ENCODE measurements at places on chromosomes 13 and 19.

DNA sequence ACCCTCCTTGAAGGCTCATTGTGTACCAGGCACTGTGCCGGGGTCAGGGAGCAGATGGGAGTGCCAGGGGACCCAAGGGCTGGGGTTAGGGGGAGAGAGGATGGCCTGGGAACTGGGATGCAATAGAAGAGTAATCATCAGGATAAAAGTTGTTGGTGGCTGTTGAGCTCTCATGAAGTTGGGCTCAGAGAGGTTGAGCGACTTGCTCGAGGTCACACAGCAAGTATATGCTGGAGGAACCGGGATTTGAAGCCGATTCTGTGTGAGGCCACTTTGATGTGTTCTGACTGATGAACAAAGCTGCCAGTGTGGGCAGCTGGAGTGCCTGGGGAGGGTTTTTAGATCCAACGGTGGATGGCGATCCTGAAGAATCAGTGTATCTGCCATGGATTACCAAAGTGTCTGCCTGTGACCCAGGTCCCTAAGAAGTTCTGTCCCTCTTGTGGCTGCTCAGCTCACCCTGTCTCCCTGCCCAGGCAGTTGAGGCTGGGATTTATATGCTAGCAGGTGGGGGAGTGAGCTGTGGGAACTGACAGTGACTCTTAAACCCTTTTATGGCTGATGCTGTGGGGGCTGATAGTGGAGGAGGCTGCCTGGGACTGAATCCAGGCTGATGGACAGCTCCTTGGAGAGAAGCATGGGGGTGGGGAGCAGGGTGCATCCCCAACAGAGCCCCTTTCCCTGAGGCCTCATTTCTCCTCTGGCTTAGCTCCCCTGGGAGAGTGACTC, 8.3 kb downstream of the ARHGEF18 start:
- DNase-seq, result no peak

DNA sequence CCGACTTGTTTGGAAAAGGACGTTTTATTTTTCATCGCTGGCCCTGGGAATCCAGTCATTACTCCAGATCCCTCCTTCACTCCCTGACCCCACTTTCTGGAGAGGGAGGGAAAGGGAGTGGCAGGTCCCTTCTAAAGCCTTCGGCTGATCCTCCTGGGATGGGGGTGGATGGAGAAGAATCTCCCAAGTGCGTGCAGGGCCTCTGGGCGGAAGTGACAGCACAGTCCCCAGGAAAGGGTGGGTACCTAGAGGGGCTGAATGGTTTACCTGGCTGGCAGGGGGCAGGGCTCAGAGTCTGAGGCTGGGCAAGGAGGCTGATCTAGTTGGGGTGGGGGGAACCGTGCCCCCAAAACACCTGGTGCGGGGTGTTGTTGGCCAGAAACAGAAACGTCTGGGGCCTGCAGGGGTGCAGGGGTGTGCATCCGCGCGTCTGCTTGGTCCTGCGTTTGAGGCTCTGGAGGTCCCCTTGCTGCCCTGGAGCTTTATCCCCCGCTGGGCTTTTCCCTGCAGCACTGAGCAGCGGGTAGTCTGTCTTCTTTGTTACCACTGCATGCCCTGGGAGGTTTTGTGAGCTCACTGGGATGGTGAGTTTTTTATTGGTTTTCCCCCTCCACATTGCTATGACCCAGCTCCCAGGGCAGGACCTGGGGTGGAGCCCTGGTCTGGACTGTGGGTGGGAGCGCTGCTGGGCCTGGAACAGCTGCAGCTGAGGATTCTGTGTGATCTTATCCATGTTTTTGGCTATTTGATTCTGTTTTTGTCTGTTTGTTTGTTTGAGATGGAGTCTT, 3.0 kb upstream of the ZNF628 start:
- DNase-seq, result peak; percentile 60

GRCh38 chr13:52994865-52995264, 33.7 kb upstream of the OLFM4 start:
- no peak for DNase-seq

- DNase-seq, result peak; percentile 71
Measured at GRCh38 chr13:24742294-24742693, 21.7 kb upstream of the RNF17 start.

DNA sequence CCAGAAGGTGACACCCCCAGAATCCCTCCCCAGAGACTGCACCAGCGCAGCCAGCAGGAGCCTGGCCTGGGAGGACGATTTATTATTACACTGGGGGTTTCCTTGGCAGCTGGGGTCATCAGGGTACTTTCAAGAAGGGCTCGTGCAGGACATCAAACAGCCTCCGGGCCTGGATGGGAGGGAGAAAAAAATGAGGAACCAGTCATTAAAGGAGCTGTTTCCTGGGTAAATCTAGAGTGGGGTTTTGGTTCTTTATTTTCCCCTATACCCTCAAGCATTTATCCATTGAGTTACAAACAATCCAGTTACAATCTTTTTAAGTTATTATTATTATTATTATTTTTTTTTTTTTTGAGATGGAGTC, 3.1 kb downstream of the POLR1G start:
- DNase-seq, result no peak

DNA sequence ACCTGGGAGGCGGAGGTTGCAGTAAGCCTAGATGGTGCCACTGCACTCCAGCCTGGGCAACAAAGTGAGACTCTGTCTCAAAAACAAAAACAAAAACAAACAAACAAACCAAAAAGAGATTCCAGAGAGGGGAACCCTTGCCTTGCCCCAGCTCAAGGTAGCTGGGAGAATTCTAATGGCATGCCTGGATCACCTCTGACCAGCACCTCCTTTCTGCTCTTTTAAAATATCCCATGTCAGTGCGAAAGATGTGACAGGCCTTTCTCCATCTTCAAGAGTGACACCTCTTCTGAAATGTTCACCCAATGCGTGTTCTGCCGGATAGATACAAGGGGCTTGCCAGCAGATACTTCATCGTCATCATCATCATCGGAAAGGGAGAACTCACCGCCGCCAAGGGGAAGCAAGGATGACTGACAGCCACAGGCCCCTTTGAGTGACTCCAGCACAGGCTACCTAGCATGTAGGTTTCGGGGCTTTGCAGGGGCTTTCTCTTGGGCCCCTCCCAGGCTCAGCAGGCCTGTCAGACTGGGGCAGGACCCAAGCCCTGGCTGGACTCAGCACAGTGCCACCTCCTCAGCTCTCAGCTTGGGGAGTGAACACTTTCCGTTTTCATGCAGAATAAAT, 18.9 kb upstream of the LRP3 start:
- DNase-seq, result no peak

DNA sequence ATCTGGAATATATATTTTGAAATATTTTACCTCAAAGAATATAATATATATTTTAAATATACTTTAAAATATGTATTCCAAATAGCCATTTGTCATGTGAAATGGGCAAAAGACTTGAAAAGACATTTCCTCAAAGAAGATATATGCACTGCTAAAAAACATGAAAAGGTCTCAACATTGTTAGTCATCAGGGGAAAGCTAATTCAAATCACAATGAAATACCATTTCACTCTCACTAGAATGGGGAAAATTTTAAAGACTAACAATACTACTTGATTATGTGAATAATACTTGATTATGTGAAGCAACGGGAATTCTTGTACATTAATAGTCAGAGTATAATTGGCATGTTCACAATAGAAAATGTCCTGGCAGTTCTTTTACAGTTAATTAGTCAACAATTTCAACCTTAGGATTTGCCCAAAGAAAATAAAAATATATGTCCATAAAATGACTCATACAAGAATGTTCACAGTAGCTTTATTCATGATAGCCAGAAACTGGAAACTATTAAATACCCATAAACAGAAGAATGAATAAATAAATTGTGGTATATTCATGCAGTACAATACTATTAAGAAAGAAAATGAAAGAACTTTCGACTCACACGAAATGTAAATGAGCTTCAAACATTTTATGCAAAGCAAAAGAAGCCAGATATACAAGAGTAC, 6.8 kb upstream of the KBTBD6 start:
- no peak for DNase-seq

- DNase-seq, result no peak
Measured at GRCh38 chr13:109642358-109642757, 144.0 kb downstream of the IRS2 start.

DNA sequence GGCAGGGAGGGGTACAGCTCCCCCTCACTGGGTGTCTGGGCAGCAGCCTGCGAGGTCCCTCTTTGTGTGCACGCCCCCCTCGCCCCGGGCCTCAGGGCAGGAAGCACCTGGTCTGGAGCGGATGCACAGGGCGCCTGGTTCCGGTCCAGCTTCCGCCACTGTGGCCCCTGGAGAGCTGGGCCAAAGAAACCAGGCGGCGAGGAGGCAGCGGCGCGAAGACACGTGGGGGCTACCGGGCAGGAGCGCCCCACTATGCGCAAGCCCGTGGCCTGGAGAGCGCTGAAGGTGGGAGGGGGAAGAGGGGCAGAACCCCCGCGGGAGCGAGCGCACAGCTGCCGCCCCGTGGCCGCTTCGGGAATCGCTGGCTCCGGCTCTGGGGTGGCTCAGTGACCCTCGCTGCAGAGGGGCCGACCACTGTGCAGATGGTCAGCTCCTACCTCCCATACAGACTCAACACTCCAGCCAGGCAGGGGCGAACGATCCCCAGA, 1.7 kb upstream of the LYL1 start:
- DNase-seq, result no peak

GRCh38 chr19:38880076-38880881, 2.2 kb upstream of the RINL start:
- DNase-seq, result no peak

DNA sequence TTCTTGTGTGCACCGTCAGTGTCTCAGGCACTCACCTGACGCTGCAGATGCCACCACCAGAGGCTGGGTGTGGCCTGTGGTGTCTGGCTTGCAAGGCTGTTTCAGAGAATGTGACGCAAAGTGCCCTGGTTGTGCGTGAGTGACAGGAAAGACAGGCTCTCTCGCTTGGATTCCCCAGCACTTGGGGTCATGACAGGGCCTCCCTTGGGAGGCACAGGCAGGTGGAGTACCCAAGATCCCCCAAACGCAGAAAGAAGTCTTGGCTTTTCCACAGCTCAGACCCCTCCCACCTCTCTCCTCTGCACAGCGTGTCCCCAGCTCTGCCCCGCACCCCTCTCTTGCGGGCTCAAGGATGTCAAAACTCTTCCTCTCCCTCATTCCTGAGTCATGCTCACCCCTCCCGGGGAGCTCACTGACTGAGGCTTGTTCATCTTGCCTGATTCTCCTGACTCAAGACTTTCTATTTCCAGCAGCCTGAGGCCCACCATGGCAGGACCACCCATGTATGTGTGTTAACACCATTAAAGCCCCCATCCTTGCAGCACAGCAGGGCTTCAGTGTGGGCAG, 21.0 kb downstream of the DHX34 start:
- peak; percentile 90 for DNase-seq

- DNase-seq, result no peak
Measured at GRCh38 chr19:16520986-16521624, 21.1 kb downstream of the CHERP start.

DNA sequence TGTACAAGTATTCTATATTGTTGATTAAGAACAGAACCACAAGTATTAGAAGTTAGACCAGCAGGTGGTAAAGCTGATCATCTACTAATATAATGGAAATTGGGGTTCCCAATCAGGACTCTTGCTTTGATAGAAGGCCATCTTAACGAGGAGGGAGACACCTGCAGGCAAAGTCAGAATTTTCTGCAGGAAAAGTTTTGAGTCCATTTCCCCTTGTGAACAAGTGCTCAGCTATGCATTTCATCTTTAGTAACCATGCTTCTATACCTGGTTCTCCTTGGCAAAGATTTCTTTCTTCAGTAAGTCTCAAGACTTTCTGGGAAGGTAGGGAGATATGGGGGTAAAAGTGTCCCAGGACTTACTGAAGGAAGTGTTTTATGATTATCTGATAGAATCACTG, 36.1 kb upstream of the USPL1 start:
- peak; percentile 65 for DNase-seq

GRCh38 chr19:15623711-15624318, 8.8 kb downstream of the CYP4F8 start:
- no peak for DNase-seq

GRCh38 chr13:60990032-60990733, 425.5 kb downstream of the PCDH20 start:
- no peak for DNase-seq

DNA sequence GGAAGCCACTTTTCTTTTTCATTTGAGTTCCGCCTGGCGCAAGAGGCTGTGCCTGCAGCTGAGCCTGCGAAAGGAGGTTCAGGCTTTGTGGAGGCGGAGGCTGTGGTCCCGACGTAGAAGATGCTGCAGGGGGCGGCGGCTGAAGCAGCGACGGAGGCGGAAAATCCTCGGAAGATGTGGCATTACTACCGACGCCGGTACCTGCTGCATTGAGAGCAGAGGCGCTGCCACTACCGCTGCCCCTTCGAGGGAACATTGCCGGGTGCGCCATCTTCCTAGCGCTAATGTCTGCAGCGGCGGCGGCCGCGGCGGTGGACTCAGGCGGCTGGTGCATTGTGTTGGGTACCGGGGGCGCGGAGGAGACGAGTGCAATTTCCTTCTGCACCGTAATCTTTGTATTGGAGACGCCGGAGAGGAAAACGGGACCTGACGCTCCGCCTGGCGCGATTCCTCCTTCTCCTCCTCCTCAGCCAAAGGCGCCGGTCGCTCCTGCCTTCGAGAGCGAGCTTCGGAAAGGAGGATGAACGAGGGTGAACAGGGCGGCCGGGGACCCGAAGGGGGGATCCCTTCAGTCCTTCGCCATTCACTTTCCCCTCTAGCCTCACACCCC, at the start of gene TSC22D1:
Gene TSC22D1, minus strand, starts transcription at position 590 of the 610 bp plus-strand sequence. Its CDS starts 256 bp downstream, at position 334.
- DNase-seq, result peak; percentile 71

GRCh38 chr13:38763446-38764381, 76.8 kb downstream of the FREM2 start:
- DNase-seq, result peak; percentile 66

DNA sequence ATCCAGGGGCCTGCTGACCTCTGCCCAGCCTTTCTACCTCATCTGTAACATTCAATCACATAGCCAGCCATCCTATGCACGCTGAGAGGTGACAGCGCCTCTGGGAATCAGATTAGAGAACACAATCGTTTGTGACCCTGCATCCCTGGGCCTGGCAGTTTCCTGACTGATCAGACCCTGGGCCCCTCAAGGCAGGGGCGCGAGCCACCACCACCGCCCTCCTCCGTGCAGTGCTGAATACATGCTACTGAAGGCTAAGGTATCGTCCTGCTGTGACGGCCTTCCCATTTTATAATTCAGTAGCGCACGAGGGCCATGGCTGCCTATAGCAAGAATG, 1.3 kb downstream of the TMTC4 start:
- no peak for DNase-seq

DNA sequence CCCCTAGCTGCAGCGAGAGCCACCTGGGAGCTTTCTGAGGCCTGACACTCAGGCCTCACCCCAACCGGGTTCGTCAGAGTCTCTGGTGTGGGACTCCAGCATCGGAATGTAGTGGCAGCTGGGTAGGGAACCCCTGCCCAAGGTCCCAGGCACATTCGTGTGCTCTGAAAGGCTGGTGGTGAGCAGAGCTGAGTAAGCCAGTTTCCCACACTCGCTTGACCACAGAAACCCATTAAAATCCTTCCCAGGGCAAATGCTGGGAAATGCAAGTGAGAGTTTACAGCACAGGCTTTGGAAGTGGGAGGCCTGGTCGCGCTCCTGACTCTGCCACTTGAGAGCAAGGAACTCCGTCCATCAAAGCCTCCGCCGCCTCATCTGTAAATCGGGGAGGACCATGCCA, 4.2 kb downstream of the TRAPPC6A start:
- no peak for DNase-seq

DNA sequence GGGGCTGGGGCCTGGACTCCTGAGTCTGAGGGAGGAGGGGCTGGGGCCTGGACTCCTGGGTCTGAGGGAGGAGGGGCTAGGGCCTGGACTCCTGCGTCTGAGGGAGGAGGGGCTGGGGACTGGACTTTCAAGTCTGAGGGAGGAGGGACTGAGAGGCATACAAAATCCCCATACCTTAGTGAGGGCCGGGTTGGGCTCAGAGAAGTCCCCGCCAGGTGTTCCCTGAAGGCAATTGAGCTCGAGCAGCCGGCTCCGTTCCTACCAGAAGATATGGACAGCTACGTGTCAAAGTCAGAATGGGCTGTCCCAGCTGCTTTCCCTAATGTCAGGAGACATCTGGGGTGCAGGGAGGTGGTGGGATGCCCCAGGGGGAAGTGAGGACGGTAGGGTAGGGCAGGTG, 9.5 kb downstream of the PHLDB3 start:
- no peak for DNase-seq
